ENCODE measurements at places on chromosomes 2 and 18. TPM values are rescaled to one million over a fixed set of nuclear protein-coding genes. Genes with fewer than 3 reads are reported as not detected.

GRCh38 chr2:71479261-71479660 lies 25.9 kb downstream of the DYSF start:
- no peak for DNase-seq

- no peak for DNase-seq
Measured at GRCh38 chr2:115219296-115219695, 776.9 kb downstream of the DPP10 start.

DNA sequence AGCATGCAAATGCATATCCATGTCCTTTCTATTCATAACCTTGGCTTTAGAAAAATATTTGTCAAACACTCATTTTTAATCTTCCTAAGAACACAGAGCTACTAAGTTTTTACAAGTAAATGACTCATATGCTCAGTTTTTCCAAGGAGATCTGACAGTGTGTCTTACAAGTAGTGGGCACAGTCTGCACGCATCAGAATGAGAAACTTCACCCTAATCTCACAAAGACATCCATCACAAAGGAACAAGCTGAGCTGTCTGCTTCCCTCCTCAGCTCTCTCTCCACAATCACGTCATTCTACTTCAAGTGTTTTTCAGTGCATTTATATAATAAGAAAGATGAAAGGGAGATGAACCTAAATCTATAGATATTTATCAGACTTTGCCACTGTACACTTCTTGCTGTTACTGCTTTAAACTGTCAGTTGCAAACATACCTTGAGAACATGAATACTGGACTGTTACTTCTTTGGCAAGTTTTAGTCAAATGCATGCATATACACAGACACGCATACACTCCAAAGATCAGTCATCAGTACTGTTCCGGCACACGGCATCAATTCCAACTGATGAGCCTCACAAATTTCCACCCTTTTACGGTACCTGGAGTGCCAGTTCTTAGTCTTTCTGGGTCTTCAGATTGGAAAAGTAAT lies 75.7 kb downstream of the RBMS1 start:
- DNase-seq, result peak; percentile 77

TAF4B gene
- 8.2 TPM for total RNA-seq

CRYGA gene
- not detected for total RNA-seq

RGPD3 gene
- total RNA-seq, result 0.45 TPM

XIRP2 gene
- 0.51 TPM for total RNA-seq

Measured in cardiac muscle cell (in vitro differentiated cells and primary cell).